ENCODE measurements at places on chromosomes 5 and 9.

GRCh38 chr9:32348106-32348695 lies 36.2 kb upstream of the ACO1 start:
- no peak for DNase-seq

DNA sequence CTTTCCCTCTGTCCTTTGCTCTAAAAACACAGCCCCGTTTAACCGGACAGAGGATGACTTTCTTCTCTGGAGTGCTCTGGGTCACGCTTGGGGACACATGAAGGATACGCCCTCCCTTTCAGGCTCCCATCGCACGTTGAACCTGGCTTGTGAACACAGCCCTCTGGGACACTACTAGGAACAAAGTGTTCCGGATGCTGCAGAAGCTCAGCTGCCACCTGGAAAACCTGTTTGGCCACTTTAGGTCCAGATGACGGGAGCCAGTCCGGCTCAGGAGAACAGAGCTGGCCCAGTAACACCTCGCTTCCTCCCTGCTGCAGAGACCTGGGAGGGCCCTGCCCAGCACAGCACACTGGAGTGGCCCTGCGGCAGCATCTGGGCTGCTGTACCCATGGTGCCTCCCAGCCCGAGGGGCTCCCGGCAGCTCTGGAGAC lies 60.1 kb downstream of the GADD45G start:
- no peak for DNase-seq

DNA sequence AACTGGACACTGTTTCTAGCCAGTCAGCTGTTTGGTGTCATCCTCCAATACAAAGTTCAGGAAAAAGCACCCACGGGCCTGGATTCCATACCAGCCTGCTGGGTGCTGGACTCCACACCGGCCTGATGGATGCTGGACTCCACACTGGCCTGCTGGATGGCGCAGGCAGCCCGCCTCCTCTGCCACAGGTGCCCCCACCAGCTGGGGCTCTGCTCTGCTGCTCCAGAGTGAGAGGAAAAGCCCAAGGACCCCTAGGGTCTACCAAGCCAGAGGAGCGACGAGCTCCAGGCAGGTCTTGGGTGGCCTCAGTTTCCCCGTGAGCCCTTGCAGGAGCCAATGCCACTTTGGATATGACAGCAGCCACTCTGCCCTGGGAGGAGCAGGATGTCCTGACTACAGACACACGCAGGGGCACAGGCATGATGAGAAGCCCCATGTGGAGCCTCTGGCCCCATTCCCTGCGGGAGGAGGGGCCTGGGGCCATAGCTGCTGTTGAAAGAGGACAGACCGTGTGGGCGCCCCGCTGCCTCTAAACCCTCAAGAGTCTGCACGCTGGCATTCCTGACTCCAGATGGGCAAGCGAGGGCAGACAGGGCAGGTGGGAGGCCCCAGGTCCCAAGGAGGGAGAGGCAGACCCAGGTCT lies 141.6 kb downstream of the OLFM1 start:
- DNase-seq, result no peak

DNA sequence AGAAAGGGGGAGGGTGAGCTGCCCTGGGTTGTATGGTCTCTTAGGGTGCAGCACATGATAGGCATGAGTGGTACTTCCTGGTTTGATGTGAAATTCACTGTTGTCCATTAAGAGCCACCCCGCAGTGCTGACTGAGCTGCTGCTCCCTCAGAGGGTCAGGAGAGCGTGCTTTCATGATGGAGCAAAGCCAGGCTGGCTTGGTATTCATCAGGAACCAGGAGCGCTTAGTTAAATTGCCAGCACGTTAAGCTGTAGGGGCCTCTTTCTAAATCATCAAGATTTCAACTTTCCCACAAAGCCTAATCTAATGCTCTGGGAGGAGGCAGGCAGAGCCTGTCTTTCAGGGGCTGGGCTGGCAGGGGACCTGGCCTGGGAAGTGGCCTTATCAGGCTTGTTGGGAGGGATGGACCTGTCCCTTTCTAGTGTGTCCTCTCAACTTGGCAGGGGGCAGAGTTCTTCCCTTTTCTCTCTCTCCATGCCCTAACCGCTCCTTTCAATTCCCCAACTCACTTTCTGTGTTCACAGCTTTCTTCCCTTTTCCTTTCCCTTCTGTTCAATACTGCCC lies 7.9 kb downstream of the CYSTM1 start:
- DNase-seq, result no peak

DNA sequence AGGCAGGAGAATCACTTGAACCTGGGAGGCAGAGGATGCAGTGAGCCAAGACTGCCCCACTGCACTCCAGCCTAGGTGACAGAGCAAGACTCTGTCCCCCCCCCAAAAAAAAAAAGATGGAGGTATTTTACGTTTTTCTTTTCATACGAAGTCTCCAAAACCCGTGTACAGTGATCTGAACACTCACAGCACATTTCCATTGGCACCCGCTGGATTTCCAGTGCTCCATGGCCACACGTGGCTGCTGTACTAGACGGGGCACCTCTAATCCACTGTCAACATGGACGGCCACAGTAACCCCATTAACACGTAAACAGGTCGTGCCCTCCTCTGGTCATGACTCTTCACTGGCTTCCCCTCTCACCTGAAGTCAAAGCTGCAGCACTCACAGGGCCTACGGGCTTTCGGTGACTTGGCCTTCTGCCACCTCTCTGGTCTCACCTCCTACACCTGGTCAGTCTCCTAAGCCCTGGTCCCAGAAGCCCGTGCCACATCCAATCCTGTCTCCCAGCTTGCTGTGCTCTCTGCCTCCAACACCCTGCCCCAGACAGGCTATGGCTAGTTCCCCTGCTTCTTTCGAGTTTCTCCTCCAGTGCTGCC lies 22.1 kb downstream of the TBC1D9B start:
- DNase-seq, result no peak

DNA sequence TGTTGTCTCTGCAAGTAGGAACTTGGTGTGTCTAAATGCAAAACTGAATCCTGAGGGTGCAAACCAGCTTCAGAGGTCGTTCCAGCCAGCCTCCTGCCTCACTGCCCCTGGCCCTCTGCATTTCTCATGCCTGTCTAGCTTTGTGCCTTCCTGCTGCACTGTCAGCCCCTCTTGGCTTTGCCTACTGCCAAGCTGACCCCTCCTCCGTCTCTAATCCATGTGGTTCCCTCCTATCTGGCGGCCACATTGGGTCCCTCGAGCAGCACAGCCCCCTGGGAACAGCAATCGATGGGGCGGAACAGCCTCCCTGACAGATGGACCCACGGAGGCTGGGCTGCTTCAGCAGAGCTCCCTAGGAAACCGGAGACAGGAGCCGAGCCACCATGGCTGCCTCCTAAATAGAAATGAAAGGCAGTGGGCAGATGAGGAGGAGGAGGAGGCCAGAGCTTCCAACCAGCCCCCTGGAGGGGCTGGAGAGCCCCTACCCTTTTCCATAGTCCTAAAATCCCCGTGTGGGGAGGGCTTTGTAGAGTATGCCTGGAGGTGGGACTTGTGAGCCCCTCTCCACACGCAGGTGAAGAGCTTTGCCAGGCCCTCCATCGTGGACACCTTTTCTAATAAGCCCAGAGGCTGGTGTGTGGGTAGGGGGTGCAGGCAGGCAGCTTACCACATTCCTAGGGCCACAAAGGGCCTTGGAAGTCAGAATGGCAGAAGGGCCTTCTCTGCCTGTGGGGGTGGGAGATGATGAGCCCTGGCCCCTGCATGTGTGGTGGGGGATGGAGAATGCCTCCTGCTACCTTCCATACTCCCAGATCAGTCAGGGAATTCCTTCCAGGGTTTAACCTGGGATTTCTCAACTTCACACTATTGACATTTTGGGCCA lies 9.2 kb upstream of the CXXC5 start:
- no peak for DNase-seq

GRCh38 chr5:95620870-95621838 lies 1.3 kb downstream of the GPR150 start:
- DNase-seq, result peak; percentile 28

DNA sequence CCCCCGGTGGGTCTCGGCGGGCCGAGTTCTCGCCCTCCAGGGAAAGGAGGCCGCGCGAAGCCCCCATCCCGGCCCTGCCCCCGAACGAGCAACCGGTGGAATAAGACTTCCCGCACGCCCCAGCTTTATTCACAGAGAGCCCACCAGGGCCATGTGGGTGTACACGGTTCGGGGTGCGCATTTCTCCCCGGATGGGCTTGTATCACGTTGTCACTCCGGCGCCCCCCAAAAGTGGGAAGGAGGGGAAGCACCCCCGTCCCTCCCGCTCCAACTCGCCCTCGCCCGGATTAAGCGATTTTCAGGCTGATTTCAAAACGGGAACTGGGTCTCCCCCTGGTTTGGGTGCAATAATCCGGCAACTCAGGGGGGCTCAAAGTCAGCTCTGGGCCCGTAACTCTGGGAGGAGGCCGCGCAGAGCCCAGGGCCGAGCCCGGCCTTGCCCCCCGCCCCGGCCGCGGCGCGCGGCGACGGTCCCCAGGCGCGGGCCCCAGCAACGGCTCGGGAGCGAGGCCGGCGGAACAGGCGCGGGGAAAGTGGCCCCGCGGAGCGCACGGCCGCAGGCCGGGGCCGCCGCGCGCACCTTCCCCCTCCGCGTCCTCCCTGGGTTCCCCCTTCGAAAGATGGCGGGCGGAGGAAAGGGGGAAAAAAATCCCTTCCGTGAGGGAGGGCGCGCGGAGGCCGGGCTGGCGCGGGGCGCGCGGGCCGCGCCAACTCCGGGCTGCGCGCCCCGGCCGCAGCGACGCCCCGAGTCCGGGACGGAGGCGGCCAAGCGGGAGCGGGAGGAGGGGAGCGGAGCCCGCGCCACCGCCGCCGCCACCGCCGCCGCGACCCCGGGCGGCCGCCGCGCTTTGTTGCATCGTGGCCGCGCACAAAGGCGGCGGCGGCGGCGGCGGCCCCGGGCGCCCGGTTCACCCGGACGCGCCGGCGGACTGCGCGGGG lies 644 bp downstream of the BRD3 start:
- no peak for DNase-seq

- DNase-seq, result no peak
These were observed 488.0 kb downstream of the MAN2A1 start for GRCh38 chr5:110177729-110178128.

DNA sequence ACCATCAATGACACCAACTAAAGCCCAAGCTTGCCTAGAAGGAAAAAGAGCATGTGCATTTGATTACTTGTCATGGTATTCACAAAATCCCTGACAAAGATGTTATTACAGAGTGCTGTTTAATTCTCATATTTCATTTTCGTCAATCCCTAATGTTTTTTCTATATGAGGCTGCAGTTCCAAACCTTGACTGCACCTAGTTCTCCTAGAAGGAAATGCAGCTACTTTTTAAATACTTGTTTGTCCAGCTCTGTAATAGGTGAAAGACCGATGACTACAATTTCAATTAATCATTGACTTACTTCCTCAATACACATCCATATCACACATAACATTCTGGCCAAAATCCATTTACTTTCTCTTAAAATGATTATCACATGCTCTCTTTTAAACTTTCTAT lies 28.1 kb downstream of the CEMIP2 start:
- no peak for DNase-seq

DNA sequence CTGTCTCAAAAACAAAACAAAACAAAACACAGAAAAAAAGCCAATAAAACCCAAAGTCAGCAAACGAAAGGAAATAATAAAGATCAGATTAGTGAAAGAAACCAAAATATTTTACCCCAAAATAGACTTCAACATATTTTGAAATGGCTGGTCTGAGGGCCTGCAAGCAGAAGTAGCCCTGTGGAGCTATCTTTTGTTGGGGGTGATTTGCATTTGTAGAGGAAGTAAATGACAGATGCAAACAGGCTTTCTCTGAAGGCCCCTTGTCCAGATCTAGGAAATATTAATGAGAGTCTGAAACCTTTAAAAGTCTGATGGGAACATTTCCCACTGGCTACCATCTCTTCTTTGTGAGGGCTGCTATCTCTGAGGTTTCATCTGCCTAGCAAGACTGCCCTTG lies 74.0 kb downstream of the GCNT4 start:
- DNase-seq, result no peak

DNA sequence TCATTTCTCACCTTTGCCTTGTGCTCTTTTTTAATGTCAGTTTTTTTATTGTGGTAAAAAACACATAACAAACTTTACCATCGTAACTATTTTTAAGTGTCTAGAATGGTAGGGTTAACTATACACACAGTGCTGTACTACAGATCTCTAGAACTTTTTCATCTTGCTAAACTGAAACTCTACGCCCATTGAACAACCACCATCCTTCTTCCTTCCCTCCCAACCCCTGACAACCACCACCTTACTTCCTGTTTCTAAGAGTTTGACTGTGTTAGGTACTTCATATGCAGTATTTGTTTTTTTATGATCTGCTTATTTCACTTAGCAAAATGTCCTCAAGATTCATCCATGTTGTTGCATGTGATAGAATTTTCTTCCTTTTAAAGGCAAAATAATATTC lies 54.9 kb downstream of the PSAT1 start:
- DNase-seq, result no peak

GRCh38 chr5:122494109-122494508 lies 182.1 kb downstream of the SNCAIP start:
- no peak for DNase-seq

DNA sequence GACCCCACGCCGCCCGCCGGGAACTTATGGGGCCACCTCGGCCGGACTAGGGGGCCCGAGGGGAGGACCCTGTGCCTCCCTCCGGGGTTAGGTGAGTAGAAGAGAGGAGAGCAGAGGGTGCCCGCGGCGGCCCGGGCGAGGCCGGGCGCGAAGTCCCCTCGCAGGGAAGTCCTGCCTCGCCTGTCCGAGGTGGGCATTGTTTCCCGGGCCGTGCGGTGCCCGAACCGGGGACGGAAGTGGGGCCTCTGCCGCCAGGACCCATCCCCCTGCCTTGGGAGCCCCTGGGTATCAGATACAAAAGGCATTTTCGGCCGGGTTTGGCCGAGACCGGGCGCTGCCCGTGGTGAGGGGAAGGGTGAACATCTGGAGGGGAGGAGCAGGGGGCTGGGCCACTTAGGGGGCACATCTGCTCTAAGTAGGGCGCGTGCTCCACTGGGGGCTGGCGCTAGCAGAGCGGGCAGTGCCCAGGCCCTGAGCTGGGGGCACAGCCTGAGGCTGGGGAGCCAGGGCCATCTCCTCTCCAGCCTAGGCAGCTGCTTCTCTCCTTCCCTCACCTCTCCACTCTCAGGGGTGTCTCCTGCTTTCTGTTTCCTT lies 48.2 kb downstream of the DAB2IP start:
- no peak for DNase-seq

DNA sequence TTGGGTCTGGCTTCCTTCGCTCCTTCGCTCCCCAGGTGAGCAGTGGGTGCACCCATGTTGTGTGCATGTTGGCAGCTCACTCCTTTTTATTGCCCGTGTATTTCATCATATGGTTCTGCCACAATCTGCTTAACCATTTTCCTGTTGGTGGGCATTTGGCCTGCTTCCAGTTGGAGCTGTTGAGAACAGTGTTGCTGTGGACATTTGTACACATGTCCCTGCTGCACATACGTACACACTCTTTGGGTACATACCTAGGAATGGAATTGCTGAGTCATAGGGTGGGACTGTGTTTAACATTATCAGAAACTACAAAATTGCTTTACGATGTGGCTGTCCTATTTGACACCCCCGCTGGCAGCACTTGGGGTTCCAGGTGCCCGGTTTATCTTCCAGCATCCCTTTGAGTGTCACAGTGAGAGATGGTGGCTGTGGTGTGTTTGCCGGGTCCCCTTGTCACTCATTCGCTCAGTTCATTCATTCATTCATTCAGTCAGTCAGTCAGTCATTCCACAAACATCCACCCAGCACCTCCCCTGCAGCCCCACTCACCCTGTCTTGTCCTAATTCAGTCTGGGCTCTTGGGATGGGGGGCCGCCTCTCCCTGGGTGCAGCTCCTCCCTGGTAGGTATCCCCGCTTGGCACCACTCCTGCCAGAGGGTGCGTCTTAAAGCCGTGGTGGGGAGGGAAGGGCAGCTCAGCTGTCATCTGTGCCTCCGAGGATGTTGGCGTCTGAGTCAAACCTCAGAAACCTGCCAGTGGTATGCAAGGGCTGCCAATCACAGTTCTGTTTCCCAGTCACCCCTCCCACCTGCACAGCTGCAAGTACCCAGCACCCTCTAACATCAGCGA lies 7.9 kb upstream of the FIBCD1 start:
- no peak for DNase-seq

- no peak for DNase-seq
These were observed at the start of gene SARDH for GRCh38 chr9:133737774-133738639. Gene SARDH (minus strand): TSS chr9:133738352. CDS start chr9:133734173, 4,179 bp downstream.

Measured in stimulated activated CD4-positive, alpha-beta T cell treated with anti-CD3 and anti-CD28 coated beads, Interleukin-12 subunit alpha, Interleukin-12 subunit beta, amount 100 ng/mL, for 24 hours (primary cell).